Activated B cell treated with CpG ODN at 0.5 μM for 24 hours (primary cell): ENCODE measurements at places on chromosomes 12 and 14. TPM values are rescaled to one million over a fixed set of nuclear protein-coding genes. Genes with fewer than 3 reads are reported as not detected.

DNA sequence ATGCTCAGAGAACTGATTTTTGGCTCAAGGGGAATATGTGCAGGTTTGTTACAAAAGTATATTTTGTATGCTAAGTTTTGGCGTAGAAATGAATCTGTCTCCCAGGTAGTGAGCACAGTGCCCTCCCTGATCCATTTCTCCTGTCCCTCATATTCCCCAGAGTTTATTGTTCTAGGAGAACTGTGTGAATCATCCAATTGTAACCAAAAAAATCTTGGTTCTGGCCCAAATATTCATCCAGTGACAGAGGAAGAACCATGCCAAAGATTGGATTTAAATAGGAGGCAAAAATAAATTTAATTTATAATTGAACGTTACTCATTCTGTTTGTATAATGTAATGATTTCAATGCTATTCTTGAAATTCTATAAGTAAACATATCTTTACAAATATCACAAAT is 4.8 kb downstream of the CATSPERB start:
- H3K4me1 ChIP-seq = no peaks in the 10 kb centered on the region
- H3K27me3 ChIP-seq = peaks cover 4% of the 10 kb centered on the region
- no peak for DNase-seq

Gene STXBP6
- 0.22 TPM in 1 of 2 replicates, not detected in the other for total RNA-seq

- DNase-seq = no peak
- H3K4me3 ChIP-seq = no peak overlapping the region
- no peak overlapping the region for H3K27ac ChIP-seq
- H3K36me3 ChIP-seq = no peaks in the 10 kb centered on the region
- H3K4me1 ChIP-seq = no peaks in the 10 kb centered on the region
Measured at GRCh38 chr12:91222746-91223145, 40.1 kb upstream of the DCN start.

GRCh38 chr12:100493396-100494012 is 19.8 kb downstream of the NR1H4 start:
- no peak overlapping the region for H3K27ac ChIP-seq
- no peak for DNase-seq
- H3K4me1 ChIP-seq = no peaks in the 10 kb centered on the region
- no peaks in the 10 kb centered on the region for H3K36me3 ChIP-seq

Gene GPR68
- total RNA-seq = 1.4 and 1.8 TPM in 2 replicates

DNA sequence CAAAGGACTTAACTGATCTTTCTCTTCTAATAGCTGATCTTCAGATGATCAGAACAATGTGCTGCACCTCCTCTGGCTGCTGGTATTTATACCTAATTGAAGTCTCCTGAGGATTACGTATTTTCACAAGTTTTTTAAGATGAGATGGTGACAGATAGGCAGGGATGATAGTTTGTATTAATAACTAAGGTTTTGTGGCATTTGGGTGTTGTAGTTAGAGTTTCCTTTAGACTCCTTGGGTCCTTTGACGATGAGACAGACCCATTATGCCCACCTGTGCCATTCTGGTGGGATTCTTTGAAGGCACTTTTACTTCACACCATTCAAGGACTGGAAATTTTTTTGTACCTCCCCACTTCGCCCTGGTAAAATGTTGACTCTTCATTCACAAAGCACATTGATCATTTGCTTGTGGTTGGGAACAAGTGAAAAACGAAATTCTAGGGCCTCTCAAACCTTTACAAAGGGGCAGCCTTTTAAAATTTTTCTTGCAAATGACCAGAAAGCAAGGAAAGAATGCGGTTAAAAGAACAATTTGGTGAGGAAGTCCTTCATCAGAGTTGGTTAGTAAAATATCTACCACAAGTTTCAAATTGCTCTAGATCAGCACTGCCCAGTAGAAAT is at the start of gene IFNG:
TSS of gene IFNG (minus strand) at position 60 of the 624 bp plus-strand sequence. CDS start 125 bp downstream, outside the sequence.
- H3K27ac ChIP-seq = no peak within 1 kb of the TSS
- no peaks in the 10 kb centered on the region for H3K36me3 ChIP-seq
- no peaks in the 10 kb centered on the region for H3K27me3 ChIP-seq
- no peak within 1 kb of the TSS for H3K4me3 ChIP-seq
- H3K4me1 ChIP-seq = peaks cover 17% of the 10 kb centered on the region

DNA sequence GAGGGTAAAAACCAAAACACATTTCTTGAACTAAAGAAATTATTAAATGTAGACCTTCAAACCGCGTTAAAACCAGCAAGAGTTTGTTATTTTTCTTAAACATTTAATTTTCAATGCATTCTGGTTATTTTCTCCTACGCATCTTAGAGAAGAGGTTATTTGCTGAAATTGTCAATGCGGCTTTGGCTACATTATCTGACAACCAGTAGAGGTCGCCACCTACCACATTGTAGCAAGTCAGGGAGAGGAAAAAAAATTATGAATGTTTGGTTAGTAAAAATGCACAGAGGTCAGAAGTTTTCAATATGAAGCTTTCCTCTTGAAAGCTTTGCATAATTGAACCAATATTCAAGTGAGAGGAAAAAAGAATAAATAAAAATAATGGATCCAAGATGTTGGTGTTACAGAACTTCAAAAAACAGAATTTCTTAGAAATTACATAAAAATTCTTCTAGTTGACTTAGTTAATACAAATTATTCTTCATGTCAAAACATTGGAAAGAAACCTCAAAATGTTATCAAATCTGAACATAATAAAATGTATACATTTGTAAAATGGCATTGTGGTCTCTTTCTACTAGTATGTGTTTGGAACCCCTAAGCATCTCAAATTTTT is 159.4 kb upstream of the TMTC2 start:
- H3K4me3 ChIP-seq = no peak overlapping the region
- H3K27ac ChIP-seq = no peak overlapping the region
- DNase-seq = no peak
- H3K4me1 ChIP-seq = no peaks in the 10 kb centered on the region
- H3K36me3 ChIP-seq = no peaks in the 10 kb centered on the region
- no peaks in the 10 kb centered on the region for H3K27me3 ChIP-seq

Gene AMDHD1
- total RNA-seq = 0.61 and 1.2 TPM in 2 replicates

GRCh38 chr14:85728476-85729065 is 198.6 kb downstream of the FLRT2 start:
- H3K36me3 ChIP-seq = no peaks in the 10 kb centered on the region
- no peak for DNase-seq
- H3K4me3 ChIP-seq = no peak overlapping the region
- no peaks in the 10 kb centered on the region for H3K4me1 ChIP-seq
- no peak overlapping the region for H3K27ac ChIP-seq

DNA sequence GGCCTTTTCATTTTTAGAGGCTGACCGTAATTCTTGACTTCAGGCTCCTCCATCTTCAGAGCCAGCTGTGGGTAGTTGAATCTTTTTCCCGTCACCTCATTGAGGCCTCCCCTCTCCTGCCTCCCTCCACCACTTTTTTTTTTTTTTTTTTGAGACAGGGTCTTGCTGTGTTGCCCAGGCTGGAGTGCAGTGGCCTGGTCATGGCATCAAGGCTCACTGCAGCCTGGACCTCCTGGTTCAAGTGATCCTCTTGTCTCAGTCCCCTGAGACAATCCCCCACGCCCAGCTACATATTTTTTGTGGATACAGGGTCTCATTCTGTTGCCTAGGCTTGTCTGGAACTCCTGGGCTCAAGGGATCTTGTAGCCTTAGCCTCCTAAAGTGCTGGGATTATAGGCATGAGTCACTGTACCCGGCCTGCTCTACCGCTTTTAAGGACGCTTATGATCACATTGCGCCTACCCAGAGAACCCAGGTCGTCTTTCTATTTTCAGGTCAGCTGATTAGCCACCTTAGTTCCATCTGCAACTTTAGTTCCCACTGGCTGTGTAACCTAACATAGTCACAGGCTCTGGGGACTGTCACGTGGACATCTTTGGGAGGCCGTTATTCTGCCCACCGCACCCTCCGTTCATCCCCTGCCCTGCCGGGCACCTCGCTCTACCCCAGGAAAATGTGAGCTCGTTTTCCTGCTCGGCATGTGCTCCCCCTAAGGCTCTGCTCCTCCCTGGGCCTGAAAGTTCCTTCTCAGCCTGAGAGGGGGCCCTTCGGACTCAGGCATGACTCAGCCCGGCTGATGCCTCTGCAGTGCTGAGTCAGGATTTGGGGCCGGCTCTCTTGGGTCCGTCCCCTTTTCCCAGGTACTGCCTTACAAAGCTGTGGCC is 13.4 kb downstream of the TNFAIP2 start:
- H3K36me3 ChIP-seq = no peaks in the 10 kb centered on the region
- H3K4me3 ChIP-seq = no peak overlapping the region
- peaks cover 12% of the 10 kb centered on the region for H3K27me3 ChIP-seq
- no peak for DNase-seq

DNA sequence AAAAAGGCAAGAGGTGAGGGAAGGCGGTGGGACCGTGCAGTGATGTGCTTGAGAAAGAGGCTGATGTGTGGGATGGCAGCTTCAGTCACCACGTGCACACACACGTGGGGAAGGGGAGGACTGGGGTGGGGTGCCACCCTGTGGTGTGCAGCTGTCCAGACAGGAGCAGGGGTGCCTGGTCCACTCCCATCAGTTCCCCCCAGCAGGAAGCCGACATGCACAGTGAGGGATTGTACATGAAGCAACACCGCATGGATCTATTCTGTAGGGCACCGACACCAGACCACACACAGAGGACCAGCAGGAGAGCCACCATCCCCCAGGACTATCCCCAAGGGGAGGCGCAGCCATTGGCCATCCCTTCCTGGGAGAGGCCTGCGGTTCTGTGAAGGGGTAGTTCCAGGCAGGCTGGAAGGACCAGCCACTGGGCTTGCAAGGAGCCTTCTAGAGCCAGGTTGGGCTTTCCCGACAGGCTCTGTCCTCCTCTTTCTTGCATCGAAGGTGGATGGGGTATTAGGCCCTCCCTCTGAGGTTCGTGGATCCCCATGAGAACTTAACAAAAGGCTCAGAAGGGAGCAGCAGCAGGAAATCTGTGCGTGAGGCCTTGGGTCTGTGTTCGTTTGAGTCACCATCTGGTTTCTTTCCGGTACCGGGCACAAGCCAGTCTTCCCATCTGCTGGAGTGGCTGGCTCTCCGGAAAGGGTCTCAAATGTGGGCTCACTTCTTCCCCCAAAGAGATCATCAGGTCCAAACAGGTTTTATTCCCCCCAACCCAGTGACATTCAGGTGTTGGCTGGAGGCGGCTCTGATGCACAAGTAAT is 59.8 kb downstream of the PLEKHG3 start:
- peaks cover 15% of the 10 kb centered on the region for H3K27me3 ChIP-seq
- peak overlapping the region; percentile 59 for H3K4me3 ChIP-seq
- no peak for DNase-seq
- peaks cover 14% of the 10 kb centered on the region for H3K4me1 ChIP-seq
- H3K36me3 ChIP-seq = no peaks in the 10 kb centered on the region
- H3K27ac ChIP-seq = no peak overlapping the region

DNA sequence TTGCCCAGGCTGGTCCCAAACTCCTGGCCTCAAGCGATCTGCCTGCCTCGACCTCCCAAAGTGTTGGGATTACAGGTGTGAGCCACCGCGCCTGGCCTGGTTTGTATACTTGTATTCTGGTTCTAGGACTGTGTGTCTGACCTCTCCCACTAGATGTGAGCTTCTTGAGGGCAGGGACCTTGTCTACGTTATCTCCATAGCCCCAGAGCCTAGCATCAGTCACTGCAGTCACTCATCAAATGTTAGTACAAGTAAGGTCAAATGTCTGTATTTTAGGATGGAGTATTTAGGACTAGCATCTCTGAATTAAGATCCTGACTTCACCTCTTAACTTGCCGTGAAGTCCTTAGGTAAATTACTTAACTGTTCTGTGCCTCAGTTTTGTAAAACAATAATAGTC is 2.9 kb downstream of the RILPL2 start:
- H3K27ac ChIP-seq = peak overlapping the region; percentile 87
- H3K4me3 ChIP-seq = peak overlapping the region; percentile 77
- DNase-seq = no peak
- peaks cover 56% of the 10 kb centered on the region for H3K4me1 ChIP-seq
- no peaks in the 10 kb centered on the region for H3K27me3 ChIP-seq
- peaks cover 30% of the 10 kb centered on the region for H3K36me3 ChIP-seq

GRCh38 chr14:68692916-68693771 is 99.7 kb downstream of the ZFP36L1 start:
- no peak overlapping the region for H3K27ac ChIP-seq
- H3K36me3 ChIP-seq = no peaks in the 10 kb centered on the region
- DNase-seq = no peak
- H3K4me1 ChIP-seq = peaks cover 53% of the 10 kb centered on the region
- no peaks in the 10 kb centered on the region for H3K27me3 ChIP-seq
- H3K4me3 ChIP-seq = no peak overlapping the region

GRCh38 chr14:86035882-86036281 is 505.9 kb downstream of the FLRT2 start:
- no peak for DNase-seq
- H3K4me1 ChIP-seq = no peaks in the 10 kb centered on the region
- no peak overlapping the region for H3K4me3 ChIP-seq
- H3K27ac ChIP-seq = no peak overlapping the region
- no peaks in the 10 kb centered on the region for H3K36me3 ChIP-seq

GRCh38 chr12:7042842-7043241 is 17.7 kb upstream of the C1S start:
- peaks cover 11% of the 10 kb centered on the region for H3K4me1 ChIP-seq
- H3K27me3 ChIP-seq = no peaks in the 10 kb centered on the region
- no peak overlapping the region for H3K27ac ChIP-seq
- no peaks in the 10 kb centered on the region for H3K36me3 ChIP-seq
- no peak overlapping the region for H3K4me3 ChIP-seq

DNA sequence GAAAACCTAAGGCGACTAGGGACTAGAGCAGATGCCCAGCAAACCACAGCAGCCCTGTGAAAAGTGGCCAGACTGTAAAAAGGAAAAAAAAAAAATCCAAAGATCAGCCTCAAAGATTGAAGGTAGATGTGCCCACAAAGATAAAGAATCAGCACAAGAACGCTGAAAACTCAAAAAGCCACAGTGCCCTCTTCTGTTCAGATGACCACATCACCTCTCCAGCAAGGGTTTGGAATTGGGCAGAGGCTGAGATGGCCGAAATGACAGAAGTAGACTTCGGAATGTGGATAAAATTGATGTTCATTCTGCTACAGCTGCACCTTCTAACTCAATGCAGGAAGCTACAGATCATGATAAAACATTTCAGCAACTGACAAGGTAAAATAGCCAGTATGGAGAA is 154.4 kb downstream of the GPHN start:
- DNase-seq = no peak
- H3K27me3 ChIP-seq = no peaks in the 10 kb centered on the region
- no peaks in the 10 kb centered on the region for H3K4me1 ChIP-seq
- no peak overlapping the region for H3K27ac ChIP-seq
- H3K36me3 ChIP-seq = peaks cover 2% of the 10 kb centered on the region

Gene ACOT4
- total RNA-seq = 0.60 and 1.2 TPM in 2 replicates

Gene PRIMA1
- not detected in 2 replicates for total RNA-seq

GRCh38 chr12:91347481-91348214 is 165.0 kb upstream of the DCN start:
- no peaks in the 10 kb centered on the region for H3K36me3 ChIP-seq
- H3K27me3 ChIP-seq = peaks cover 17% of the 10 kb centered on the region

Gene SLC25A21
- not detected in 2 replicates for total RNA-seq

Gene NFE2
- not detected in 2 replicates for total RNA-seq

- H3K27me3 ChIP-seq = peaks cover 2% of the 10 kb centered on the region
- DNase-seq = no peak
- no peak overlapping the region for H3K27ac ChIP-seq
Measured at GRCh38 chr14:74945261-74945851, 10.0 kb downstream of the PGF start.

Gene TDRD9
- 2.6 and 3.1 TPM in 2 replicates for total RNA-seq

- no peak for DNase-seq
- peaks cover 16% of the 10 kb centered on the region for H3K27me3 ChIP-seq
- H3K36me3 ChIP-seq = no peaks in the 10 kb centered on the region
- H3K4me3 ChIP-seq = no peak overlapping the region
Measured at GRCh38 chr12:10115311-10115710, 14.7 kb downstream of the CLEC7A start.

Gene FGF23
- total RNA-seq = not detected in 2 replicates
